Stomach (tissue), 19 donors: ENCODE measurements at places on chromosomes 7 and 10. TPM values are rescaled to one million over a fixed set of nuclear protein-coding genes. Genes with fewer than 3 reads are reported as not detected.

GRCh38 chr10:119003572-119004289 is 25.8 kb upstream of the NANOS1 start:
- DNase-seq = no peak

The GOLGA7B gene
- total RNA-seq = 0.72 TPM

DNA sequence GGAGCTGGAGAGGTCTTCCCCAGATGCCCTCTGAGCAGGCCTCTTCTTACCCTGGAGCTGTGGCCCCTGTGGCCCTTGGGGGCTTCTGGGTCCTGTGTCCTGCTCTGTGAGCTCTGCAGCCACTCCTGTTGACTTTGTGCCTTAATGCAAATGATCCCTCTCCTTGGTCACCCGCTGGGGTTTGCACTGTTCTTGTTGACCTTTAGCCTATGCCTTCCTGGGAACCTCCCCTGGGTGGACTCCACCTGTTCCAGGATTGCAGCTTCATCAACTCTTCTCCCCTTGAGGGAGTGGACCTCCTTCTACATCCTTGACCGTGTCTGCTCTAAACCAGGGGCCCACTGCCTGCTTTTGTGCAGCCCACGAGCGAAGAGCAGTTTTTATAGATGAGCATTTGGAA is 58.6 kb upstream of the CTBP2 start:
- DNase-seq = no peak

DNA sequence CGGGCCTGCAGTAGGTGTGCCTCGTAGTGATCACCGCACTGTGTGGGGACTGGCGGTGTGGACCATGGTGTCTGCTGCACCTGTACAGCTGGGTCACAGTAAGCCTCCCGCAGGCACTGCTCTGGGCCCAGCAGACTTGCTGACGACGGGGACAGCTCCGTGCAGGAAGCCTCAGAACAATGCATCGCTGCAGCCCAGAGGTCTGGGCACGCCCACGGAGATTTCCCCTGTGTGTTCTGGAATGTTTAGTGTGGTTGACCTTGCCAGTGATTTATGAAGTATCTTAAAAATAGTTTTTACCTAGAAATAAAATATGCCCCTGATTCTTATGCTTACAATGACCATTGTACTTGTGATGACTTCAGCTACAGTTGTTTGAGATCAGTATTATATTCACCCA is 59.1 kb upstream of the ZNF32 start:
- DNase-seq = no peak

- DNase-seq = peak; percentile 44
Observed at GRCh38 chr10:31757386-31757791, 171.2 kb downstream of the ARHGAP12 start.

The TMEM270 gene
- total RNA-seq = not detected

The MACC1 gene
- not detected for total RNA-seq

The ANKRD1 gene
- total RNA-seq = not detected

The MYL7 gene
- total RNA-seq = not detected

The CCL24 gene
- 9.1 TPM for total RNA-seq

GRCh38 chr10:131980761-131981428 is 828 bp downstream of the BNIP3 start:
- DNase-seq = no peak

- peak; percentile 91 for DNase-seq
Observed at GRCh38 chr10:110410329-110411046, 87.2 kb upstream of the DUSP5 start.

GRCh38 chr7:42025635-42026375 is 211.2 kb downstream of the GLI3 start:
- no peak for DNase-seq

DNA sequence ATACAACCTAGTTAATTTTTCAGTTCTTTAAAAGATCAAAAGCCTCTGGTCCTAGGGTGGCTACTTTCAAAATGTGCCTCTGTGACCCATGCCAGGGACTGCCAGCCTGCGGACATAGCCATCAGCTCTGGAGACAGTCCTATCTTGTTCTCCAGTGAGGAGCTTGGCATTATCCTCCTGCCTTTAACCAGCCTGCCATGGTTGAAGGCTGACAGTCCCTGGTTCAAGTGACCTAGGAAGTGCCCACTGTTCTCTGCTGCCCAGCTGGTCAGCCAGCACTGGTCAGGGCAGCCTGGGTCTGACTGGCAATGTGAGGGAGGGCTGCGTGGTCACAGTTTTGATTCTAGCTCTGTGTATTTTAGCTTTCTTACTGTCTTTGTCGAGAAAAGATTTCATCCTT is 18.1 kb upstream of the ARHGAP22 start:
- no peak for DNase-seq

GRCh38 chr7:35781200-35781701 is 19.6 kb upstream of the SEPTIN7 start:
- no peak for DNase-seq

The AKR1C4 gene
- total RNA-seq = not detected

GRCh38 chr10:96290368-96291133 is 13.7 kb upstream of the DNTT start:
- DNase-seq = no peak

- DNase-seq = peak; percentile 11
Observed at GRCh38 chr7:17183630-17184328, 114.7 kb upstream of the AHR start.

GRCh38 chr10:1203216-1203615 is 147.0 kb downstream of the WDR37 start:
- DNase-seq = no peak

- DNase-seq = no peak
Observed at GRCh38 chr10:109647627-109648026, 275.7 kb downstream of the XPNPEP1 start.

DNA sequence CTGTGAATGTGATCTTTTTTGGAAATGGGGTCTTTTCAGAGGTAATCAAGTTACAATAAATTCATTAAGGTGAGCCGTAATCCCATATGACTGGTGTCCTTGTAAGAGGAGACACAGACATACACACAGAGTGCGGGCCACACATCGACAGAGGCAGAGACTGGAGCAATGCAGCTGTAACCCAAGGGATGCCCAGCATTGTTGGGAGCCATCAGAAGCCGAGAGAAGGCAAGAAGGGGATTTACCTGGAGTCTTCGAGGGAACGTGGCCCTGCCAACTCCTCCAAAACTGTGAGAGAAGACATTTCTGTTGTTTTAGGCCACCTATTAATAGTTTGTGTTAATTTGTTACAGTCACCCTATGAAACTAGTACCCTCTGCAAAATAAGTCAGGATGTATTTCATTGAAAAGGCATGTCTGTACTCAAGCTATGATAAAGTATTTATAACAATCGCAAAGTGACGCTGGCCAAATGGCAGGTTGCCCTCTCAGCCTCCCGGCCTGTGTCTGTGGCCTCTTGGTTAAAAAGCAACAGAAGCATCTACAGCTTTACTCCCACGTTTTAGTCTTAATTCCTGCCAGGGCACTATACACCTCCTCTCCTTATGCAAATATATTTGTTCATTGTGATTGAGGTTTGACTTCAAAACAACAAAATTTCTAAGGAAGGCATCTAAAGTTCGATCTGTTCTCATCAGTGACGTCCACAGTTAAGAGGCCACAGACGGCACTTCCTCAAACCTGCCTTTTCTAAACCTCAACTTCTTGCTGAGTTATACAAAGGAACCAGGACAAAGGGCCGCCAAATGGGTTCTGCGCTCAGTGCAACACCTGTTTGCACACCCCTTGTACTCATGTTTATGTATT is 46.8 kb downstream of the HIPK2 start:
- peak; percentile 52 for DNase-seq

The TBXAS1 gene
- 19.8 TPM for total RNA-seq

DNA sequence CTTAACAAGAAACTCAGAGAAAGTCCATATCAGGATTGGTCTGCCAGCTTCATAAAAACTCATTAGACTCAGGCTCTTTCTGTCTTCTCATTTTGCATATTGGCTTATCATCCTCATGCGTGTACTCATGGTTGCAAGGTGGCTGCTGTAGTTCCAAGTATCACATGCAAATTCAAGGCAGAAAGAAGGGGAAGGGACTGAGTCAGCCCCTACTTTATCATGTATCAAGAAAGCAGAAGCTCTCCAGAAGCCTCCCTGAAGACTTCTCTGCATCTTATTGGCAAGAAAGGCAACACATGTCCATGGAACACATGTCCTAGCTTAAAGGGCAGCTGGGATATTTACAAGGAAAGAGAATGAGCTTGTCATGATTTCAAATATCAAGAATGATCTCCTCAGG is 19.4 kb upstream of the EZH2 start:
- no peak for DNase-seq

DNA sequence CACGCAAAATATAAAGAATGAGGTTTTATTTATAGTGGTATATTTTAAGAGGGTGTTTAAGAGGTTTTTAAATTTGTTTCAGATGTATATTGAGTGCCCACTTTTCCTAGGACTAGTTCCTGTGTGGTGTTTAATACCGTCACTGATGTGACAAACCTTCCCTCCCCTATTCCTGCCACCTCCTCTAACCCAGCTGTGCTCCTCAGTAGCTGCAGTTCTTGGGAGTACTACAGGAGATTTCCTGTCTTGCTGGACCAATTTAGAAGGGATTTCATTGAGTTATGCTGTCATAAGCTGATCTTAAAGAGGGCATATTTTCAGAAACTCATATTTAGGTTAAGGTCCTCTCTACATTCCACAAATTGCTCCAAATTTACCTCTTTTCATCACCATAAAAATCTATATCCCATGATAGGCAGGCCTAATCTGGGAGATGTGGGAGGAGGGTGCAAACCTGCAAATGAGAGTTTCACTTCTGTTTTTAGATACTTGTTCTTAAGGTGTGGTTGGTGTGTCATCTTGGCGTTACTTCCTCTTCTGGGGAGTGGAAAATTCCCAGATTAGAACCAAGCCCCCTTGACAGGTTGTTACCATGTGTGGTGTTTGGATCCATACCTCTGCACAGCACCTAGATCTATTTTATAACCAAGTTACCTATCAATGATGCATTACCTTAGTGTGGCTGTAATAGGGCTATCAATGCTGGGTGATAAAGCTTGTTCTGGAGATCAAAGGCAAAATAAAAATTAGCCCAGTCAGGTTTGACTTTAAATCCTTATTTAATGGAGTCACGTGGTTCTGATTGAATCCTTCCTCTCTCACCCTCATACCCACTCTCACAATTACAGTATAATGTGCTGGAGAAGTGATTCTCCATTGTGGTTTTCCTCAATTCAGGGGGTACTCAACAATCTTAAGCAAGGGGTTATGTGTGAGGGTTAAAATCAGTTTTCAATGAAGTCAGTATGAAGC is 141.1 kb downstream of the CDK14 start:
- no peak for DNase-seq

DNA sequence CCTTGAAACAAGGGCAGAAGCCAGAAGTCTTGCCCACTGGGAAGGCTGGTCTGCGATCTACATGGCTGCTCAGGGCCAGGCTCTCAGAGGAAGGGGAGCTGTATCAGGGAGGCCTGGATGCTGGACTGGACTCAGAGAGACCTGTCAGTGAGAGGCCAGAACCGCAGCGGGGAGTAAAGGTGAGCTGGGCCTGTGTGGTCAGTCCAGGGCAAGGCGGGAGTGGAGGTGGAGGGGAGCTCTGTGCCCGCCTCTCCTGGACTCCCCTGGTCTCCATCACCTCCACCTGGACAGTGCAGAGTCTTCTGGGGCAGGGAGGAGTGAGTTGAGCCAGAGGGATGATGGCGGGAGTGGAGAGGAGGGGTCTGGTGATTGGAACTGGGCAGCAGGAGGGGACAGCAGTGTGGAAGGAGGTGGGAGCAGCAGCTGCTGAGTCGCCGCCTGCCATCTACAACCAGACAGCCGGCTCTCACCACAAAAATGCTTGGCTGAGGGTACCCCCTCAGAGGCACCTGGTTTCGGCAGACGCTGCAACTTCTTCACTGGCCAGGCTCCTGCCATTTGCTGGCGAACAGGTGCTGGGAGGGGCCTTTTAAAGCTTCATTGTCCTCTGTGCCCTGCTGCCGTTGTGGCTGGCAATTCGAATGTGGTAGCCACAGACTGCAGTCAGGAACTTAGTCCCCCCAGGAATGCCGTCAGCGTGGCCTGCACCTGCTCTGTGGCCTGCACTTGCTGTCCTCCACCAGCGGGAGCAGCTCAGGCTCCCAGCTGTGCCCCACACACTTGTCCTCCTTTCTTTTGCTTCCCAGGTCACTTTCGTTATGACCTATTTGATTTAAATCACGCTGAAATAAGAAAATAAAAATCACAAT is 3.5 kb downstream of the RASSF4 start:
- no peak for DNase-seq

DNA sequence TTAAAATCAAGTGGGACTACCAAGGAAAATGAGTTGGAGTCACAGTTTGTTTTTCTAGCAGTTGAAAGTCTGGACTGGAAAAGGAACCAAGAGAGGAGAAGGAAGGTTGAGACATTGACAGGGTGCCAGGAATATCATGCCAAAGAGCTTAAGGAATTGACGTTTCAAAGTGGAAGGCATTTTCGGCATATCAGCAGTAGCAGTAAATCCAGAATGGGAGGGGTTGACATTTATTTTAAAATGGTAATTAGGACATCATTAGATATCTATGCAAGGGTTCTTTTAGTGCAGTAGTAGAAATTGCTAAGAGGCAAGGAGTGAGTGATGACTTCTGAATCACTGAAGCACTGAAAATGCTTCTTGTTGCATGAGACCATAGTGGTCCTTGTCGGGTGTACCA is 335.9 kb upstream of the PLXDC2 start:
- DNase-seq = no peak

GRCh38 chr10:54478601-54479000 is 322.4 kb downstream of the PCDH15 start:
- DNase-seq = no peak

DNA sequence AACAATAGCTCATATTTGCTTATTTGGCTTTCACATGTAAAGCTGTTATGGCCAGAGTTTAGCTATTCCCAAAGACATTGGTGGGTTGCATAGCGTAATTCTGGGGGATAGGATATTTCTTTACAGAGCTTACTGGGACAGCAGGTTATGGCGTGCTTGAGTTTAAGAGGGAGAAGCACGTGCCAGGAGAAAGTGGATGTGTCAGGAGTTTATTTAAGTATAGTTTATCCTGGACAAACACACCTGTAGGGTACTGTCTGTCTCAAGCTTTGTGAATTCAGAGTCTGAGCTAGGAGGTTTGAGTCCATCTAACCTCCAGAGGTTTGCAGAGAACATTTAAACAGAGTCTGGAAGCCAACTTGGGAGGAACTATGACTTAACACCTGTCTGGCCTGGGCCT is 21.3 kb downstream of the GBF1 start:
- no peak for DNase-seq

The CYP26C1 gene
- 7.0 TPM for total RNA-seq

GRCh38 chr10:122640921-122641320 is 58.7 kb downstream of the C10orf120 start:
- DNase-seq = no peak

GRCh38 chr7:30973791-30974604 is 10.2 kb downstream of the GHRHR start:
- DNase-seq = no peak

GRCh38 chr7:45065031-45065995 is 23.5 kb downstream of the NACAD start:
- DNase-seq = peak; percentile 8

The INMT gene
- 6.4 TPM for total RNA-seq
